Aorta (tissue), 5 donors: ENCODE measurements at places on chromosomes 6 and 20.
A peak's percentile ranks its signal among the peaks of the same experiment; 100 is the strongest.

DNA sequence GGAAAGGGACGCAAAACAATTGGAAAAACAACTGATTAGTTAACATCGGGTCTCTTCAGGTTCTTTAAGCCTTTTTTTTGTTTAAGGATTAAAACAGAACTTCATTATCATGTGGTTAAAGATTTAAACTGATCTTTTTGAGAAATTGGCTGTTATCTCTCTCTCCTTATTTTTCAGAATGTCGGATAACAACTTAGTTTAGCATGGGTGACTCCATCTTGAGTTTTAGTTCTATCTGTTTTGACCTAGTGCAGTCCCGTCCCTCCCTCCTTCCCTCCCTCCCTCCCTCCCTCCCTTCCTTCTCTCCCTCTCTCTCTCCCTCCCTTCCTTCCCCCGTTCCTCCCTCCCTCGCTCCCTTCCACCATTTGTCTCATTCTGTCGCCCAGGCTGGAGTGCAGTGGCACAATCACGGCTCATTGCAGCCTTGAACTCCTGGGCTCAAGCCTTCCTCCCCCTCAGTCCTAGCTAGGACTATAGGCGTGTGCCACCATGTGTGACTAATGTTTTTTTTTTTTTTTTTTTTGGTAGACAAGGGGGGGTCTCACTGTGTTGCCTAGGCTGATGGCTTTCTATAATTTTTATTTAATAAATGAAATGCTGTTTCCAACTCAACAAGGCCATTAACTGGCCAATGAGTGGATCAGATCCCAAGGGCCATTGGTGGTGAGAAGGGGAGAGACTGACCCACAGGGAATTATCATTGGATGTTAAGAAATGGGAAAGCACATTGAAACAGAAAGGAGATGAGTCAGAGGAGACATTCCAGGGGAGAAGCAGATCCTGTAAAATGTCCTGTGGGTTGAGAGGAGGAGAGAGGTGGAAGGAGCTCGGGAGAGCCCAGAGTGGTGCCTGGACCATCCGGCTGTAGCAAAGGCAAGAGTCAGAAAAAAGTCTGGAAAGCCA is 13.6 kb downstream of the BAK1 start:
- DNase-seq, result no peak

DNA sequence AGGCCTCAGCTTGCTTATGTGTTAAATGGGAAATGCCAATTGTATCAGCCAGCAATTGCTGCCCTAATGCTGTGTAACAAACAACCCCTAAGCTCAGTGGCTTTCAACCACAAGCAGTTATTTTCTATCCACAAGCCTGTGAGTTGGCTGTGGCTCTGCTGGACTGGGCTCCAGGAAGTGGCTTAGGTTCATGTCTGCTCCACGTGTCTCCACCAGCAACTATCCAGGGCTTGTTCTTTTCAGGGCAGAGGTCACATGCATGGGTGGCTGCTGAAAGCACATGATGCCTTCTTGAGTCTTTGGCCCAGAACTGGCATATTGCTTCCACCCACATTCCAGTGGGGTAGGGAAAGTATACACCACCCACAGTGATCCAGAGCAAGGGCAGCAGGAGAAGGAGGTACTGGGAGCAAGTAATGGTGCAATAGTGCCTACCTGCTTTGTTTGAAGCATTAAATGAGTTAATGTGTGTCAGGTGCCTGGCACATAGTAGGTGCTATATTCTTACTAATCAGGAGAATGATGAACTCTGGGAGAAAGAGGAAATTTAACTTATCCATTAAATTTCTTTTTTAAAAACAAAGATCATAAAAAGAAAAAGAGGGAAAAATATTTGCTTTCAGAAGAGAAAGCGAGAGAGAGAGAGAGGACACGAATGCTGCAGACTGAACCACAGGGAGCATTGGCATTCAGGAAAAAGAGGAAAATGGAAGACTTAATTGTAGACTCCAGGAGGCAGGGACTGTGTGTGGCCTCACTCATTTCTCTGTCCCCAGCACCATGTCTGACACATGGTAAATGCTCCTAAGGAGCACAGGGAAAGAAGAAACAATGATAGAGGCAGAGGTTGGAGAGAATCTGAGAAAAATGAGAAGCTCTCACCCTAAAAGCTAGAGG is 25.2 kb upstream of the RNF24 start:
- no peak for DNase-seq

DNA sequence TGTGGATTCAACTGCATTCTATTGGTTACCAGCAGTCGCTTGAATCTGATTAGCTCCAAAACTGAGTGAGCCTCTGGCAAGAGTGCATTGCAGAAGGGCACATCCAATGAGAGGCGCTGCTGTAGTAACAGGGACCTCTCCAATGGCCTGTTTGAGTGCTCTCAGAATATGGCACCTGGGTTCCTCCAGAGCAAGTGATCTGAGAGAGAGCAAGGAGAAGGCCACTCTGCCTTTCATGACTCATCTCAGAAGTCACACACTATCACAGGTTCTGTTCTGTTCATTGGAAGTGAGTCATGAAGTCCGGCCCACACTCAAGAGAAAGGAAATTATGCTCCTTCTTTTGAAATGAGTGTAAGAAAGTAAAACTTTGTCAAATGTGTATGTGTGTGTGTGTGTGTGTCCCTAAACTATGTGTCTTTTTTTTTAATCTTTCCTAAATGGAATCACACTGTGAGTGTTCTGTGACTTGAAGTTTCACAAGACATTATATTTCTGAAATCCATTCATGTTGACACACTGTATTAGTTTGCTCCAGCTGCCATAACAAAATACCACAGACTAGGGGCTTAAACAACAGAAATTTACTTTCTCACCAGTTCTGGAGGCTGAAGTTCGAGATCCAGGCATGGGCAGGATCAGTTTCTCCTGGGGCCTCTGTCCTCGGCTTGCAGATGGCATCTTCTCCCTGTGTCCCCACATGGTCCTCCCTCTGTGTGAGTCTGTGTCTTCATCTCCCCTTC is 138.3 kb upstream of the CDYL start:
- DNase-seq, result no peak

DNA sequence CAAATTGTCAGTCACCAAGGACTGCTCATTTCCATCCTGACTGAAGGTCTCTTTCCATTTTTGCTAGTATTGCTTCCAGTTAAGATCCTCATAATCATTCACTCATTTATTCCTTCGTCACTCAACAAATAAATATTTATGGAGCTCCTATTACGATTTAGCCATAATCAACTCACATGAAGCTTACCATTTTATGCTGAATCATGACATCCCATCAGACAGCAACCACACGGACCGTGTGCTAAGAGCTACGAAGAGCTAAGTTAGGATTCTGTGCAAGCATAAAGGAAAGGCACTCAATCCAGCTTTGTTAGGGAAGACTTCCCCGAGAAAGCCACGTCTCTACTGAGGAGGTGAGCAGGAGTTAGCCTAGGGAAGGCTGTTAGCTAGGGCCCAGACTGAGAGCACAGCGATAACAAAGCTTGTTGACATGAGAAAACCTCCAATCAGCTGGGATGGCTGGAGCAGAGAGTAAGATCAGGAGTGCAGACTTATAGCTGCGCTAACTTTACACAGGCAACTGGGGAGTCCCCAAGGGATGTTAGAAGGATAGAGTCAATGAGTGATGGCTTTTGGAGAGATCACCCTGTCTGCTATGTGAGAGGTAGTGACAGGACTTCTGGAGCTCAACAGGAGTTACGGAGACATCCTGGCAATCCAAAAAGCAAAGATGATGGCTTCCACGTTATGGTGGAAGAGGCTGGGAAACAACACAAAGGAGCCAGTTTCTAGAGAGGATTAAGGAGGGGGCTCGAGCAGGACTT is 2.6 kb upstream of the GID8 start:
- peak; percentile 13 for DNase-seq

DNA sequence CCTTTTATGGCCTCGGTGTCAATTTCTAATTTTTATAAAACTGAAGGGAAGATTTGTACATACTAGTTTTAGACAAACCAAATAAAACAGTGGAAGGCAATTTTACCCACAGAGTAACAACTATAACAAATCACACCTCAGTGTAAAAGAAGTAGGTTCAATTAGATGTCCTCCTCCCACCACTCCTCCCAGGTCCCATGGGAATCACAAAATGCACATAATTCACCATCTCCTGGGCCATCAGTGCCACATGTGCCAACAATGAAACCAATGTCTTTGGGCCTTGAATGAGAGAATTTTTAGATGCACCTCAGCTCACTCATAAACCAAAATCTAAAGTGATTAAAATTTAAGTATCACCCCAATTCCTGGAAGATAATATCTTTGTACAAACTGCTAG is 267.8 kb downstream of the BTBD9 start:
- no peak for DNase-seq

DNA sequence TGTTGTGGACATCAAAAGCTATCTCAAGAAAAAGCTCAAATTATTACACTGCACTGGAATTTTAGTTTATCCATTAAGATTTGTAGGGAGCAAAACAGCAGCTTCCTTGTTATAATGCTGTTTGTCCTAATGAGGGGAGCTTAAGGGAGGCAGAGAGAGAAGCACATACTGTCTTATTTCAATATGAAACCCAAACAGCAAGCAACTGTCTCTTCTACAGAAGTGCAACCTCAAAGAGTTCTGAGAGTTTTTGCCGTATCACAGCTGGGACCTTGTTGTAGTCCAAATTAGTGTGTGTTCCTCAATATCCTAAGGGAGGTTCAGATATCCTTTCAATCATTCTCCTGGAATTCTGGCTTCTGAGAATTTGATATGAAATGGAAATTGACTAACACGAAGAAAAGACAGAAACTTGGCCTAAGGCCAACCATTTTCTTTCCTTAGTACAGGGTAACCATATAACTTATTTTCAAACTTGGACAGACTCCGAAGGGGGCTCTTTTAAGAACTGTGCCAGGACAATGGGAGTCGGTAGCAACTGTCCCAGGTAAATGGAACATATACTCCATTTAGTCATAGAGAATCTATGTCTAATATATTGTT is 149.3 kb upstream of the CCN2 start:
- DNase-seq, result no peak

DNA sequence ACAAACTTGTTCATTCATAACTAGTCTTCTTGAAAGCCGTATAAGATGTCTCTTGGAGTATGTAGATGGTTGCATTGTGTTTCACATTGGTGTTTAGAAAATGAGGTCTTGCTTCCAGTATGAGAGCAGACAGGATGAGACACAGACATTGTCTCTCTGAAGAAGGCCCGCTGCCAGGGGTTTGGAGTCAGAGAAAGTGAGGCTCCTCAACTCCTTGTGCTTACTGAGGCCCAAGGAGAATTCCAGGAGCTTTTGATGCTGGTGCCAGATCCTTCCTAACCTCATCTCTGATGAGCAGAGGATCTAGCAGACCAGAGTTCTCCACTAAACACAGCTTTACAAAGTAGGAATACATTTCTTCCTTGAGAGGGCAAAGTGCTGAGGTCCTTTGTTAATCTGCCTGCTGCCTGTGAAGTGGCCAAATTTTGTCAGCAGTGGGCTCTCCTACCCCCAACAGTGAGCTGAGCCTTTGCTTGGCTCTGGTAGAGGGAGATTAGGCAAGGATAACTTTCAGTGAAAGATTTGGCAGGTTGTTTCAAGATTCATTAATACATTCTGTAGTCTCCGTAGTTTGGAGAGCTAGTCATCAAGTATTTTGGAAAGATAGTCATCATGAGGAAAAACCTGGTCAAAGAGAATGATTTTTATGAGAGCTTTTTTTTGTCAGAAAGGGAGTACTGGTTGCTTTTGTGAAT is 9.7 kb downstream of the MAPRE1 start:
- no peak for DNase-seq

DNA sequence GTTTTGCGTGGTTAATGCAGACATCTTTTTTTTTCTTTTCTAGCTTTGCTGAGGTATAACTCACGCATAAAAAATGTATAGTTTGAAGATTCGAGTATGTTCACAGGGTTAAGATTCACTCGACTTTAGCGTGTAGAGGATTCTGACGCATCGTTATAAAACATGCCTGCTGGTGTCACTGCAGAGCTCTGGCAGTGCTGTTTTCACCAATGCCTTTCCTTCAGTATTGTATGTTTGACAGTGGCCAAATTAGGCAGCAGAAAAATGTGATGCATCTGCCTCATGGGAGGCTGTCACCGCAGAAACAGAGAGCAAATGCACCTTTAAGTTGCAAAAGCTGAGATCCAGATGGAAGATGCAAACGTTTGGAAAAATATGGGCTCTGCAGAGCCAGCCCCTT is 18.0 kb upstream of the SIRPB2 start:
- DNase-seq, result no peak

- no peak for DNase-seq
Measured at GRCh38 chr20:54347166-54347833, 128.1 kb upstream of the DOK5 start.

DNA sequence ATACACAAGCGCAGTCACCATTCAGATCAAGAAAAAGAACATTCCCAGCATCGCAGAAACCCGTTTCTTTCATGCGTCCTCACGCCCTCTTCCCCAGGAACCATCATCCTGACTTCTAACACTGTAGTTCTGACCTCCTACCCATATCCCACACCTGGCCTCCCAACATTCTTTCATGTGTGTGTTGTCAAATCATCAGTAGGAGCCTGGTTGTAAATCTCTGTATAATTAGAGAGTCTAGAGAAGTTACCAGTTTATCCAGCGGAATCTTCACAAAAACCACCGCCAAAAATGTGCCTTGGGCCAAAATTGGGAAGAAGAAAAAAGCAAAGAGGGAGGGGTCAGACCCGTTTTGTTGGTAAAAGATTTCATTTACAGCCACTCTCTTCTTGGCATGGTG is 91.6 kb downstream of the RTN4IP1 start:
- DNase-seq, result no peak

DNA sequence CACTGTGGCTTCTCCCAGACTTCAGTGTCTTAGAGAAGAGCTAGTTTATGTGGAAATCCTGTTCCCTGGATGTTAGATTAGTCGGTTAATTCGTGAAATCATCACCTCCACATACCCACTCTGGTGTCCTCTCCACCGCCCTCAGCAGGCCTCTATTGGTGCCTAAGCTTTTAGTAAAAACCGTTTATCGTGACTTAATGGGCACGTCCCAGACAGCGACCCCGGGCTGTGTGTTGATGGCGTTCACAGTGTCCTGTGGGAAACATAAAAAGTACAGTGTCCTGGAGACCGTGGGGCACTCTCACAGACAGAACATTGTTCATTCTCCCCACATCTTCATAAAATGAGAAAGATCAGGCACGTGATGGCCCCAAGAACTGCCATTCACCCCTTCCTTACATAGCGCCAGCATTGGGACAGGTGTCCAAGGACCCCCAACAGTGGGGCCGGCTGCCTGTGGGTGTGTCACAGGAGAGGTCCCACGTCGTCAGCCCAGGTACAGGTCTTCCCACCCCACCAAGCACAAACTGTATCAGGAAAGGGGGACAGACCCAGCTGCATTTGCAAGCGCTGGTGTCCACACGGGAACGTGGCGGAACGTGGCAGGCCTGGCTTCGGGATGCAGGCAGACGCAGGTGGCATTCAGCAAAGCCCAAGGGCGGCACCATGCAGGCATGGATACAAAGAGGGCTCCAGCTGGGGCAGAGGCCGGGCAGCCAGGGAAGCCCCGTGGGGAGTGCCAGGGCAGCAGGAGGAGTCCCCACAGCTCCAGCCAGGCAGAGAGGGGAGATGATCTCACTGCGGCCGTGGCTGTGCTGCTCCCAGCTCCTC is 237.7 kb downstream of the DLL1 start:
- peak; percentile 72 for DNase-seq

GRCh38 chr20:11714886-11715285 is 202.8 kb upstream of the BTBD3 start:
- DNase-seq, result no peak

GRCh38 chr6:166423781-166424180 is 41.0 kb upstream of the MPC1 start:
- no peak for DNase-seq
